ENCODE measurements at places on chromosomes 2 and 18.
A peak's percentile ranks its signal among the peaks of the same experiment; 100 is the strongest.

- DNase-seq, result no peak
Measured at GRCh38 chr2:165811592-165812370, 17.7 kb upstream of the GALNT3 start.

DNA sequence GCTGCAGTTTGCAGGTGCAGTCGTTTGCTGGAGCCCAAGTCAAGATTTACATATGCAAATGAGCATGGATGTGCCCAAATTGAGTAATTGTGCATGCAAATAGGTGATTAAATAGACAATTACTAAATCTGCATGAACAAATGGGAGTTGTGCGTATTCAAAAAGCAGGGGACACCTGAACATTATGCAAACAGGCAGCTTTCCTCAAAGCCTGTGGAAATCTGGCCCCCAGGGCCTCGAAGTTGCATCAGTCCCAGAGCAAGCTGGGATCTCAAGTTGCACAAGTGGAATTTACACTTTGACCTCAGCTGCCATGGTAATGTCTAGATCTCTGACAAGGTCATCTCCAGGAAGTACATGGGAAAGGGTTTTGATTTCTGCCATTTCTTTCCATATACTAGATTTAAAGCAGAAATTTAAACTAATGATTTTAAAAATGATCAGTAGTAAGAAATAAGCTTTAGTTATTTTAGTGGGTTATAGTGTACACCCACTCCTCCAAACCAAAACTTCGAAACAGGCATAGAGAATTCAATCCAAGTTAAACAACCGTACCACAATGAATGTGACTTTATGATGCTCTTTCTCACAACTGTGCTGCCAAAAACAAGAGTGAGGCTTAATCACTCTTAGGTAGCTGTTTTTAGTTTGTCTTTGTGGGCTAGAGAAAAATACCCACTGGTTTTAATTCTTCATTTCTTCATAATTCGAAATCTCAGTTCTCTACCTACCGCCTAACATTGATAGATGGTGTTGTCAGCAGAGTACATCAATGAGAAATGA lies 110.7 kb downstream of the RND3 start:
- peak; percentile 93 for DNase-seq

DNA sequence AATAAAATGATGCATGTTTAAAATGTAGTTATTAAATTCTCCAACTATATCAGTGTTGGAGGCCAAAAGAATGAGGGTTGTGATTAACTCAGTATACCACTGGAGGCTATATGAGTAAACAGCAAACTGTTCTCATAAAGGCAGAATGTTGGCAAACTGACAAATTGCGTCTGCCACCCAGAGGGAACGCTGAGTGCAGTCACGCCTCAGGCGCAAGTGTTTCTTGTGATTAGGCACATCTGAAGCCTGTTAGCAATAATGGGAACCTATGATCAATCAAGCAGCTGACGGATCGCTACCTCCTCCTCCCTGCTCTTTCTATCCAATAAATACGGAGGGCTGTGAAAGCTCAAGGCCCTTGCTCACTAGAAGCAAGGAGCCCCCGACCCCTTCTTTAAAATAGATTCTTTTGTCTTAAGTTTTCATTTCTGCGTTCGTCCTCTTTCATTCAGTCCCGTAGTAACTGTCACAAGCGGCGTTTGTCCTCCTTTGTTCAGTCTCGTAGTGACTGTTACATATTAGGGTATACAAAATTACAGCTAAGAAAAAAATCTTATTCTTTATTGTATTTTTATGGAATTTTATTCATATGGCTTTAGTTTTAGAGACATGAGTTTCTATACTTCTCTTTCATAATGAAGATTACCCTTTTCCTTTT lies 16.3 kb upstream of the RMND5A start:
- no peak for DNase-seq

GRCh38 chr2:17790536-17790935 lies 25.7 kb upstream of the MSGN1 start:
- no peak for DNase-seq

DNA sequence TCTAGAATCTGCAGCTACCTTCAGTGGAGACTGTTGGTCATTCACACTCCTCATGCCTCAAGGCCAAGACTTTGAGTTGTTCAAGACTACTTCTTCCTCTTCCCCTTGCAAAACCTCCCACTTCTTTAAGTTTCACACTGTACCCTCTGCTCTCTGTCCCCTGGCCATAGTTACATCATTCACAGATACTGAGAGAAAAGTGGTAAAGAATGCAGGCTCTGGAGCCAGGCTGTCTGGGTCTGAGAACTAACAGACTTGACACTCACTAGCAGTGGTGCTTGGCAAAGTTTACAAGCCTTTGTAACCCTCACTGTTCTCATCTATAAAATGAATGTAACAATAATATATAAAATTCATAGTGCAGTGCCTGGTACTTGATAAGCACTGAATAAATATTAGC lies 61.8 kb downstream of the CDH20 start:
- DNase-seq, result no peak

DNA sequence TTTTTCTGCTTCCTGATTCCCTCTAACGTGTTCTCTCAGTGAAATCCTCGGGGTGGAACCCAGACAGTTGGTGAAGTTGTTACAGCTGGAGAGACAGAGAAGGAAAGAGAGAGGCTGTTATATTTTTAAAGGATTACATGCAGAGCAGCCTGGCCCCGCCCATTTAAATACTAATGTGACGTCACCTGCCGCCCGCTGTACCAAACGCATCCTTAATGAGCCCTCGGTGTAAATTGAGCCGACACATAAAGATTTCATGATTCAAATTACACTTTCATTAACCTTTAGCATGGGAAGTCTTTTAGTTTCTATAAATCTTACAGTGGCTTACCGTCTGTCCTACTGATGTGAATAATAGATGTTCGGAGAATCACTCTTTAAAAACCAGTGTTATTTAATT lies 164.0 kb upstream of the SIX3 start:
- DNase-seq, result peak; percentile 17

DNA sequence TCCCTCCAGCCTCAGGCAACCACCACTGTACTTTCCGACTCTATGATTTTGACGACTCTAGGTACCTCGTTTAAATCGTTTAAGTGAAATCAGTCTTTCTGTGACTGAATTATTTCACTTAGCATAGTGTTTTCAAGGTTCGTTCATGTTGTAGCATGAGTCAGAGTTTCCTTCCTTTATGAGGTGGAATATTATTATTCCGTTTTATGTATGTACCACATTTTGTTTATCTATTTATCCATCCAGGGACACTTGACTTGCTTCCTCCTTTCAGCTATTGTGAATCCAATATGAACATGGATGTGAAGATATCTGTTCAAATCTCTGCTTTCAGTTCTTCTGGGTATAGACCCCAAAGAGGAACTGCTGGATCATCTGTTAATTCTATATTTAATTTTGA lies 19.1 kb downstream of the IL1R2 start:
- DNase-seq, result no peak

- no peak for DNase-seq
Measured at GRCh38 chr18:56172527-56172926, 465.9 kb downstream of the TXNL1 start.

GRCh38 chr18:76453057-76453561 lies 41.9 kb downstream of the ZNF516 start:
- no peak for DNase-seq

GRCh38 chr2:71263386-71263785 lies 36.5 kb upstream of the PAIP2B start:
- no peak for DNase-seq

DNA sequence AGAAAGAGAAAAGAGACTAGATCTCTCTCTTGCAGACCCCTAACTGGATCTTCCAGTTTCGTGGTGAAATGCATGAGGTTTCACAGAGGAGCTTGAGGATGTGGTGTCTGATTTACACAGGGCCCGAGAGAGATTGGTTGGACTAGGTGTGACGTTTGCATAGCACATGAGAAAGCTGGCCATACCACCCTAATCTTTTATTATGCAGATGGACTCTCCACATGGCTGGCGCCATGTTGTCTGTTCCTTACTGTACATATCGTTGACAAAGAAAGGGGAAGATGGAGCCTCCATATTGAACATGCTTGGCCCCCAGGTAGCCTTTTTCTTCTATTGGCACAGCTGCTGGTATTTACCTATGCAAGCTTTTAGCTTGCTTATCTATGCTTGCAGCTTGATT lies 27.5 kb upstream of the PGAP1 start:
- DNase-seq, result no peak

DNA sequence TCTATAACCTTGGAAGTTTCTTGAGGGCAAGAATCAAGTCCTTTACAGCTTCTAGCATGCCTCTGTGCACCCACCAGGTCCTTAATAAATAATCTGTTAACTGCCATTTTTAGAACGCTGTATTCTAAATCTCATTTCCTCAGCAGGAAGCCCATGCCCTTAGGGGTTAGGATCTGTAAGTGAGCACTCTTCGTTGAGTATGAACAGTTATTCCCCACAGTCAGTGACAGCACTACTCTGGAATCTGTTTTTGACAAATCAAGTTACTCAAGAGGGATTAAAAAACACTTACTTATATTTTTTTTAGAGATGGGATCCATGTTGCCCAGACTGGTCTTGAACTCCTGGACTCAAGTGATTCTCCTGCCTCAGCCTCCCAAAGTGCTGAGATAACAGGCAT lies 14.6 kb downstream of the PAIP2B start:
- no peak for DNase-seq

GRCh38 chr2:219104107-219105035 lies 43.6 kb upstream of the IHH start:
- peak; percentile 53 for DNase-seq

DNA sequence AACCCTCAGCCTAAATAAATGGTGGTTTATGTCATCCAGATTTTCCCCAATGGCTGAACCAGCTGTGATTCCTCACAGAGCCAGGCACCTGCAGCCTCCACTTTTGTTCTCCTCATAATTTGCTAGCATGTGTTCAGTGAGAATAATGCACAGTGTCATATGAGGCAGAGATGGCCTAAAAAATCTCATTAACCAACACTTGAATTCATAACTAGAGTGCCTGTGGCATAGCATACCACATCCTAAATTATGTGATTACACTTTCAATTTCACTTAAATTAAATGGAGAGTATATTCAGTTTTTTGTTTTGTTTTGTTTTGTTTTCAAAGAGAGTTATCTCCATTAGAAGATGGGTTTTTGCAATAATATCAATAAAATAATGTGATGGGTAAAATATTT lies 488.0 kb downstream of the CBLN2 start:
- DNase-seq, result no peak

DNA sequence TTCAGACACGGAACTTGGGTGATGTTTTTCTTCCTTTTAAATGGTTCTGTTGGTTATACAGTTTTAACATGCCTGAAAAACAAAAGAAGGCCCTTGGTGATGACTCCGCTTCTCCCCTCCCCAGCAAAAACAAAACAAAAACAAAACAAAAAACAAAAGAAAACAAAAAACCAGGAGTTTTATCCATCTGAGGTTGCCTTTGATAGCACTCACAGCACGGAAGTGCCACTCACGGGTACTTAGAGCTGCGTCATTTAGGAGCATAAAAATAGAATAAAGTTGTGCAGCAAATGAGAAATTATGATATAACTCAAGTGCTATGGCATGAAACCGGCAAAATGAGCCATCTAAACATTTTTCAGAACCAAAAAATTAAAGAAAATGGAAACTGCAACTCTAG lies 57.7 kb downstream of the ZEB2 start:
- no peak for DNase-seq

DNA sequence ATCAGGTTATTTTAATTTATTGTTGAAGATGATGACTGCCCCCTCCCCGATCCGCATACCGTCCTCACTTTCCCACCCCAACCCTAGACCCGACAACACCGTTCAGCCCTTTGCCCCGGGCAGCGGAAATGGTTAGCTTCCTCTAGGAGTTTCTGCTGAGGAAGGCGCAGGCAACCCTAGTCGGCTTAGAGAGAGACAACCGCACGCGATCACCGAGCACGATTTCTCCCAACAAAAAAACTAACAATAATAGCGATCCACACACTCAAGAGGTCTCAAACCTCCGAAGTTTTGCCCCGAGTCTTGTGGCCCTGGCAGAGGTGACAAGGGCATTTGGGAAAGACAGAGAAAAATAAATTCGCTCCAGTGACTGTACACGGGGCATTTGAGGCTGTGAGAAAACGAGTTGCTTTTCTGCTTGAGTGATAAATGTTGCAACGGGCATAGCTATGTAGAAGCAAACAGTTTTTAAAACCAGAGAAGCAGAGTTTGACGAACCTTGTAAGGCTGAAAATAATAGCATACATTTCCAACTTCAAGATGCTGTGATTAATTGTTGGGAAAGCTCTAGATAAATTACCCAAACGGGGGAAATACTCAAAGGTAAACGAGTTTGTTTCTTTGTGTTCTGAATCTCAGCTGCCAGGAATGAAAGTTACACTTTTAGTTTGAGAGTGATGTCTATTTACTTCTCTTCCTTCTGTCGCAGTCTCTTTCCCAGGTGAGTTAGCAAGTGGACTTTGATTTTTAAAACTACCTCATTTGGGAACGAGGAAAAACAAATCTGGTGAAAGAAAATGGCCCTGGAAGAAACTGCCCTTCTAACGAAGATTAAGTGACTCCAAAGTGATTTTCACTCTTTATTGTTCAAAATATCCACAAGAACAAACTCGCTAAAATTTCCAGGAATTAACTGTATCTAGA lies 11.0 kb upstream of the SIX3 start:
- no peak for DNase-seq

DNA sequence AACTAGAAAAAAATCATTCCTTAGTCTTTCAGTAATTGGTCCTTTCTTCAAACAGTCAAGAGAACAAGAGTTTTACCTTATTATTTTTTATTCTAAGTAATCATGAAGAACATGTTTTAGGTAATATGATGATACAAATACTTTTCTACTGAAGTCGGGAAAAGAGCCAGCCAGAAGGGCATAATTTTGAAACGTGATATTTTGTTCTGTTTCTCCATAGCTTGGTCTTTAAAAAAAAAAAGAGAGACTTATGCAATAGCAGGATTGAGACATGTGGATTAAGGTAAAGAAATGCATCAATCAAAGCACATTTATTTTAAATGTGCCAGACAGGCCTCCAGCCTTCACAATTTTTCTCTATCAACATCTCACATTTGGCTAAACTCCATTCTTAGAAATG lies 1016.8 kb downstream of the CNTNAP5 start:
- no peak for DNase-seq

DNA sequence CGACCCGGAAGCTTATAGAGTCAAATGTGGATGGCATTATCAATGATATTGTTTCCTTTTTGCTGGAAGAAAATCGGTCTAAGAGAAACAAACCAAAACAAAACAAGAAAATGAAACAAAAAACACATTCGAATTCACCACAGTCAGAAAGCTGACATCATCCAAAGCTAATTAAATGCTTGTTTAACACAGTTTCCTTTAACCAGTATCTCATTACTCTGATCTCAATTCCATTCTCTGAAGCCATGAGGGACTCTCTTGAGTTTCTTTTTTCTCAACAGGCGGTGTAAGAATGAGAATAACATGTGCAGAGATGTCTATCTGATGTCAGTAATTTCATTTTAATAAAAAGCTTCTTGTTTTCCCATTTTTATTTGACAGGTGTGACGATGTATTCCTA lies 1448.3 kb upstream of the DDX18 start:
- no peak for DNase-seq

DNA sequence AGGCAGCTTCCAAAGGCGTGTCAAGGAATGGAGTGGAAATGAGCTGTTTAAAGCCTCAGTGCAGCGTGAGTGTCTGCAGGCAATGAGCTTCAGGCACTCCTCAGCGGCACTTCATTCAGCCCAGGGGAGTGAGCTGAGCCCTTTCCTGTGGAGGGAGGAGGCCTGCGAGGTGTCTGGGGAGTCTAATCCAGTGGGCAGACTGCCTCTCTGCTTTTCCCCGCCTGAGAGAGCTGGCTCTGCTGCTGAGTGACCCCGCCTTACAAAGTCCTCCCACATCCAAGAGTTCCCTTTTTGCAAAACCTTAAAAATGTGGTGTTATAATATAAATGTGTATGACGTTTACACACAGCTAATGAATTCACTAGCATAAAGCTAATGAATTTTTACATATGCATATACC lies 7.0 kb upstream of the LDLRAD4 start:
- no peak for DNase-seq

GRCh38 chr18:5515011-5515784 lies 28.6 kb downstream of the EPB41L3 start:
- no peak for DNase-seq
